ENCODE measurements at places on chromosomes 2 and 18.

DNA sequence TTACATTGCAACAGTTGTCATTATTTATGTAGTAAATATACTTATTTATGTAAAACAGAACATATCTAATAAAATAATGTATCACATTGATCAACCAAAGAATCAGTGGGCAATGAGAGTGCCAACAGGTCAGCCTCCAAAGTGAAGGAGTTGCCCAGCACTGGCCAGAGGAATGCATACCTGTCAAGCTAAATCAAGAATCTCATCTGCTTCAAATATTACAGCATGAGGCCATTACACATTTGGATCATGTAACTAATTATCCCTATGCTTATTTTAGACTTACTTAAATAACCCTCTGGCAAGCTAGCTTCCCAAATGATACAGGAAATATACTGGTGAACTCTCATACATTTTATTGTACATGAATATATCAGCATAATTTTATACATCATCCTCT is 1211.7 kb upstream of the ACVR2A start:
- DNase-seq = no peak

DNA sequence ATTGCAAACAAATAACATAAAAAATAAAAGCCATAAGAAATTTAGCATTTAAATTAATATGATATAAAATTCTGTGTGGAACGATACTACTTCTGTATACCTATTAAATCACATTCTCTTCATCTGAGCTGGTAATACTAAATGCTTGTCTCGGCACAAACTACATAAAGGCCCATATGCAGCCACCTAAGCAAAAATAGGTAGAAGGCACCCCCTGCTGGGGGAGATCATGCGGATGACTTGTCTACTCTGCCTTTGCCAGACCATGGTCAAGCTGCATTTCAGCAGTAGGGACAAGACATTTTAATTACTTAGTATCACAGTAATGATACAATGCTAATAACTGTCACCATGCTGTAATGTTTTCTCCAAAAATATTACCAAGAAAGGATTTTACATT is 108.0 kb downstream of the CDH19 start:
- no peak for DNase-seq

GRCh38 chr2:236976266-236977062 is 109.2 kb upstream of the COPS8 start:
- DNase-seq = no peak

- DNase-seq = peak; percentile 1
These were observed 362.2 kb upstream of the NXPH2 start for GRCh38 chr2:139142252-139142880.

DNA sequence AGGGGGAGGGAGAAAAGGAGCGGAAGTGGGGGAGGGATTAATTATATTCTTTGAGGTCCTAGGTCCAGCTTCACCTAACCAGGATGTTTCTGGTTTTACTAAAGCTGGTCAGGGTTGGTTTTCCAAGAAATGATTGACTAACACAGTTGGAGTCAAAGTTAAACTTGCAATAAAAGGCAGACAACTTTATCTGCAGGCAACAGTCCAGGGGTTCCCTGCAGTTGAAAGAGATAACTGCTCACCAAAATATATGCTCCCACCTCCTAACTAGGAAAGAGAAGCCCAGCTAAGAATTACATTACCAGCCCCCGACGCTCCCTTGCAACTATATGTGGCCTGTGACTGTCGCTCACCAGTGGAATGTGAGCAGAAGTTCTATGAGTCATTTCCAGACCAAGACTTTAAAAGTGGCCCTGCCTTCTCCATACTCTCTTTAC is 140.0 kb upstream of the PKDCC start:
- no peak for DNase-seq

DNA sequence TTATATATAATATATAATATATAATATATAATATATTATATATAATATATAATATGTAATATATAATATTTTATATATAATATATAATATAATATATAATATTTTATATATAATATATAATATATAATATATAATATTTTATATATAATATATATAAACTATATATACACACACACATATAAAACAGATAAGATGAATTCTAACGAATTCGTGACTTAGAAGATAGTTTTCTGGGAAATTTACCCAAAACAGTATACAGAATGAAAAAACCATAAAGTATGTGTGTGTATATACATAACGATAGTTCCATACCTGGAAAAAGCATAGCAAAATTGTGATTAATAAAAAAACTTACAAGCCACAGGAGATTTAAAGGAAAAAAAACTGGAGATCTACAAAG is 80.6 kb downstream of the THADA start:
- no peak for DNase-seq

DNA sequence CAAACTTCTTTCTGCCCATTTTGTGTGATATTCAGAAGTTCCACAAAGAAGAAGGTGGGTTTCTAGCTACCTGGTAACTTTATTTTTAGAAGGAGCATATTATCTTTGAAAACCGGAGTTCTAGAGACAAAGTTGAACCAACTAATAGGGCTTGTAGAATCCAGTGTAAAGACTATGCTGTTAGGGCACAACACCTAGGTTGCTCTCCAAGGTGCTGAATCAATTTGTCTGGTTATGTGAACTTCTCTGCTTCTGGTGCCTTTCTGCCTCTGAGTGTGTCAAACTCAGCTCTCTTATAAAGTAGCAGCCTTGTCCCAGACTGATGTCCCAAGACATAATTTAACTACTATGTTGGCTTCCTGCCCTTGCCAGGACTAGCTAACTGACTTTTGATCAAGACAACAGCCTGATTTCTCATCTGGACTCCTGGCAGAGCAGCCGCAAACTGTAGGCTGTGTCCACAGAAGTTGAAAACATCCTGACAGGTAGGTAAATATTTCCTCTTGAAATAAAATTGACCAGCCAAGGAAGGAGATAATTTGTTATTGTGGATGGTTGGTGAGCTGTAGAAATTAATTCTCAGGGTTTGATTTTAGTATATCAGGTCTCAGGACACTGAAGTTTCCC is 119.4 kb downstream of the CYRIA start:
- DNase-seq = no peak

GRCh38 chr2:121099329-121100290 is 185.4 kb downstream of the TFCP2L1 start:
- DNase-seq = no peak

DNA sequence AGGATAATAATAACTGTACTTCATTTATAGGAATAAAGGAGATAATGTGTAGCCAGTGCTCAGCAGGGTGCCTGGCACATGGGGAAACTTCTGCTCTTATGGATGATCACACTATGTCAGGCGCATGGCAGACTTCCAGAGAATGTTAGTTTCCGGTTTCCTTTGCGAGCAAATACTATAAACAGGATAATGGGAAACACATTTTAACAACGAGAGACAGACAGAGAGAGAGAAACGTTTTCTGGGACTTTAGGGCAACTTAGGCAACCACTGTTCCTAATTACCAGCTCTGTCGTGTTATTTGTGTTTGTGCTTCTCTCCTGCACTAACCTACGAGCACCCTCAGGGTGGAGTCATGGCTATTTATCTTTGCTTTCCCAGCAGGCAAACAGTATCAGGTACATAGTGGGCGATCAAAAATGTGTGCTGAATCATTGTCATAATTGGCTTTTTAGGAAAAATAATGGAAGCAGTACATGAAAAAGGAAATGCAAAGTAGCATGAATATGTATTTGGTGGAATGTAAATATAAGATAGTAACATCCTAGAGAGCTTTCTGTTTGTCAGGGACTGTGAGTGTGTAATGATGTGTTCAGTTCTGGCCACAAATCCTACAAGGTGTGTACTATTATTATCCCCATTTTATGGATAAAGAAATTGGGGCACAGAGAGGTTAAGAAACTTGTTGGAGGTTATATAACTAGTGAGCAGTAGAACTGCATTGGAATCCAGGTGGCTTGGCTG is 36.8 kb upstream of the IGFBP2 start:
- no peak for DNase-seq

DNA sequence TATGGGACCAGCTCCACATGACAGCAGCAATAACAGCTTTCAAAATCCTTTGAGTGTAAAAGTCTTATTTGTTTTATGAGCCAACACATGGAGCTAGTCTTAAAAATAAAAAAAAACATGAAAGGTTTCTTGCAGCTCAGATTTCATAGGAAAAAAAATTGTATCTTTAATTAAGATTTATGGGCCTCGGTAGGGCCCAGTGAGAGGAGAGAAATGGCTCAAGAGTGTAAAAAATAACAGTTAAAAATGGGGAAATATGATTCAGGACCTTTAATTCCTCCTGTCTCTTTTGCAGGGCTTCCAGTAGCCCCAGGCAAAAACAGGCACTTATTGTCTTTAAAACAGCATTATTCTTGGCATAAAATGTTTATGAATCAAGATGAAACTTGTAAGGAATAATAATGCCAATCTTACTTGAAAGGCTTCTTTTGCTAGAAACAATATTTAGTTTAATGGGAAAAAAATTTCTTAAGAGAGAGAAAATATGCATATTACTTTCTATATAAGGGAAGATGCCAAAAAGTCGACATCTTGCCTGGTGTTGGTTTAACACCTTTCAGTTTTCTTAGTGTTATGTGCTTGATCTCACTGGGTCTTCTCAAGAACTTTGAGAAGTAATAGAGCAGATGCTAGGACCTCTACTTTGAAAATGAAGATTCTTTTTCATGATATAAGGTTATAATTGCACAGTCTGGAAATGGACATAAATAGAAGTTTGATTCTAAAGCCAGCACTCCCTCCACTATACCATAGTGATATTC is 71.3 kb upstream of the SETBP1 start:
- DNase-seq = no peak

DNA sequence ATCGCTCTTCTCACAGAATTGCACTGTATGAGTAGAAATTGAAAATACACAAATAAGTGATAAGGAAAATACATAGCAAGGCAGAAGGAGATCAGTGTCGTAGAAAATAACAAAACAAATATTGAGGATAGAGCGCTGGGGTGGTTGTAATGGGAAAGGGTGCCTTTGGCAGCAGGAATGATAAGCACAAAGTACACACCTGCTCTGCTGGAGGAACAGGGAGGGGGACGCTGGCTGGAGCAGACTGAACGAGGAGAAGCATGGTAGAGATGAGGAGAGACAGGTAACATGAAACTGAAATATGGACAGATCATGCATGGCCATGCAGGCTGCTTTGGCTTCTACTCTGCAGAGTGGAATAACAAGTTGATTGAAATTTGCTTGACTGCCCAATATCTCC is 181.2 kb upstream of the FSHR start:
- DNase-seq = no peak

- no peak for DNase-seq
These were observed 13.5 kb downstream of the ESPNL start for GRCh38 chr2:238113611-238114010.

DNA sequence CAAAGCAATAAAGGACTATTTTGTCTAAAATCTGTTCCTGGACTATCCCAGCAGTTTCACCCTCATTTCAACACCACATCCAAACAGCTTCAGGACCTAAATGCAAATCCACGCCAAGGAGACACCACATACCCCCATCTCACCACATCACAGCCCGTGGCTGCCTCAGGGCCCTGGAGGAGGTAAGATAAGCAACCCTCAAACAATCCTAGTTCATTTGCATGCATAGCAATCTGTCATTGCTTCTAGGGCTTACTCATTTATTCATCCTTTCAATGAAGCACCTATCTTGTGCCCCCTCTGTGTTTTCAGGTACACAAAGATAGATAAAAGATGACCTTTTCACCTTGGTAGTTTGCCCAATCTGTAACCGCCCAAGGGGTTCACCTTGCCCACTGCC is 86.5 kb downstream of the VSNL1 start:
- DNase-seq = no peak

GRCh38 chr18:78656346-78656925 is 323.2 kb upstream of the SALL3 start:
- DNase-seq = no peak

GRCh38 chr2:8260213-8260612 is 421.6 kb upstream of the ID2 start:
- no peak for DNase-seq

DNA sequence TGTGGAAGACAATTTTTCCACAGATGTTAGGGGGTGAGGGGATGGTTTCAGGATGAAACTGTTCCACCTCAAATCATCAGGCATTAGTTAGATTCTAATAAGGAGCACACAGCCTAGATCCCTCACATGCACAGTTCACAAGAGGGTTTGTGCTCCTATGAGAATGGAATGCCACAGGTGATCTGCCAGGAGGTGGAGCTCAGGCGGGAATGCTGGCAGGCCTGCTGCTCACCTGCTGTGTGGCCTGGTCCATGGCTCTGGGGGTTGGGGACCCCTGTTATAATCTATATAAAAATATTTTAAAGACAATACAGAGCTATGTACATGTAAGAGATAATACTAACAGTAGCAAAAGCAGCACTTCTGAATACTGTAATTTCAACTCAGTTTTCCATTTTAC is 19.2 kb downstream of the CWC22 start:
- no peak for DNase-seq

GRCh38 chr18:38421872-38422615 is 856.4 kb upstream of the CELF4 start:
- no peak for DNase-seq

Measured in T-helper 2 cell (primary cell).